Activated CD4-positive, CD25-positive, alpha-beta regulatory T cell treated with anti-CD3 and anti-CD28 coated beads, Interleukin-2, amount 50 U/mL, for 16 hours (primary cell): ENCODE measurements at places on chromosomes 12 and 14.

DNA sequence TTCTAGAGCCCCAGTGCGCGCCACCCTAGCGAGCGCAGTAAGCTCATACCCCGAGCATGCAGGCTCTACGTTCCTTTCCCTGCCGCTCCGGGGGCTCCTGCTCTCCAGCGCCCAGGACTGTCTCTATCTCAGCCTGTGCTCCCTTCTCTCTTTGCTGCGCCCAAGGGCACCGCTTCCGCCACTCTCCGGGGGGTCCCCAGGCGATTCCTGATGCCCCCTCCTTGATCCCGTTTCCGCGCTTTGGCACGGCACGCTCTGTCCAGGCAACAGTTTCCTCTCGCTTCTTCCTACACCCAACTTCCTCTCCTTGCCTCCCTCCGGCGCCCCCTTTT lies 791 bp downstream of the TMEM233 start:
- DNase-seq: no peak

GRCh38 chr12:124694846-124695497 lies 127.6 kb upstream of the NCOR2 start:
- no peak for DNase-seq

DNA sequence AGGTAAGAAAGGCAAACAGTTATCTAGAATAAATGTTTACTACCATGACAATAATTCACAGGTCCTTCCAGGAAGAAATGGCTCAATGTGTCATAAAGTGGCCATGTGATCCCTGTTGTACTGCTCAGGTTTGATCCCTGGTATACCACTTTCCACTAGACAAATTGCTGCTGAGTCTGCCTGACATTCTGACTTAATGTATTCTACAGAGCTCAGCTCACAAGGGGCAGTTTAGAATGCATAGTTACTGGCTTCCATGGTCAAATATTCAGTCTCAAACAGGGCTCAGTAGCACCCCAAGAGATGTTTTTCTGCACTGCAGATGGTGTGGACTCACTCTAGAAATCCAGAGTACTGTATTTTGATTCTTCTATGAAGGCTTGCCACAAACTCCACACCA lies 21.8 kb downstream of the TSHR start:
- DNase-seq: no peak

DNA sequence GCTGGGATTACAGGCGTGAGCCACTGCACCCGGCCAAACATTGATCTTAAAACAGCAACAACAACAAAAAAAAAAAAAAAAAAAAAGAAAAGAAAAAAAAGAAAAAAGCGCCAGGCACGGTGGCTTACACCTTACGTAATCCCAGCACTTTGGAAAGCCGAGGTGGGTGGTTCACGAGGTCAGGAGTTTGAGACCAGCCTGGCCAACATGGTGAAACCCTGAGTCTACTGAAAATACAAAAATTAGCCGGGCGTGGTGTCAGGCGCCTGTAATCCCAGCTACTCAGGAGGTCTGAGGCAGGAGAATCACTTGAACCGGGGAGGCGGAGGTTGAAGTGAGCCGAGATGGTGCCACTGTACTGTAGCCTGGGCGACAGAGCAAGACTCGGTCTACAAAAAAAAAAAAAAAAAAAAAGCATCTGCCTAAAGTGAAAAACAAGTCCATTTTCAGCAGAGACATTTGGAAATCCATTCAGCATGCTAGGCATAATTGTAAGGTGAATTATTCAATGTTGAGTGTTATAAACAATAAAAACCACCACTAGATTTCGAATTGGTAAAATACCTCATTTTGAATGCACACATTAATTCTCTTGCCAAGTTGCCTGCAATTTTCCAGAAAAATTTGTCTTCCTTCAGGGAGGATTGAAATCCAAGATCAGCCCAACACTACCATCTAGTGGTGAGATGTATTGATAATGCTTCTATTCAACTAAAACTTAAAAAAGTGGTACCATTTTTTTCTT lies 8.0 kb upstream of the CERS5 start:
- no peak for DNase-seq

- DNase-seq: no peak
Measured at GRCh38 chr12:27622436-27623195, 73.6 kb upstream of the REP15 start.

GRCh38 chr14:76937181-76938091 lies 91.1 kb downstream of the IRF2BPL start:
- no peak for DNase-seq

DNA sequence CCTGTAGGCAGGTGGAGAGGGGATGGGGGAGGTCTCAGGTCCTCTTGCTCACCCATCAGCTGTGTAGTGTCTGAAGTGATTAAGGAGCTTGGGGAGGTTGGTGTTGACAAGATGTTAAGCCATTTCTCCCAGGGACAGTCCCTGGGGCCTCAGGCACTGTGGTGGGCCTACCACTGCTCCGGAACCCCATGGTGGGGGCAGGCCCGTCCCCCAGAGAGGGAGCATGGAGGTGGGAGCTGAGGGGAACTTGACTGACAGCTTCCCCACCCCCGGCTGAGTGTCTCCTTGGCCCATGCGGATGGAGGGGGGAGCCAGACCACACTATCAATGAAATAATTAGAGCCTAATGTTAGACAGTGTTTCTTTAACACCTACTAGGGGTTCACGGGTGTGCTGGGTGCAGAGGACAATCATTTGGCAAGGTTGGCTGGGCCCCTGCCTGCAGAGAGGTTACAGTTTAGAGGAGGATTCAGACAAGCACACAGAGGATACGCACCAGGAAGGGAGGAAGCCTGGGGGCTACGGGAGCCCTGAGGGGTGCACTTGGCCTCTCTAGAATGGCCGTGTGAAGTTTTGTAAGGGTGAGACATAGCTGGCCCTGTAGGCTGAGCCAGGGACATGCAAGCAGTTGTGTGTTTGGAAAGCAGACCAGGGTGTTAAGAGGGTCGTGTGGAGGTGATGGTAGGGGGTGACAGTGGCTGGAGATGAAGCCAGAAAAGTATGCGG lies 19.3 kb upstream of the KRT80 start:
- DNase-seq: no peak

- no peak for DNase-seq
Measured at GRCh38 chr14:81478446-81478845, 55.2 kb downstream of the SEL1L start.

GRCh38 chr14:90851327-90852036 lies 35.3 kb upstream of the TTC7B start:
- DNase-seq: no peak

- DNase-seq: no peak
Measured at GRCh38 chr12:52578469-52578868, 4.8 kb upstream of the KRT74 start.

DNA sequence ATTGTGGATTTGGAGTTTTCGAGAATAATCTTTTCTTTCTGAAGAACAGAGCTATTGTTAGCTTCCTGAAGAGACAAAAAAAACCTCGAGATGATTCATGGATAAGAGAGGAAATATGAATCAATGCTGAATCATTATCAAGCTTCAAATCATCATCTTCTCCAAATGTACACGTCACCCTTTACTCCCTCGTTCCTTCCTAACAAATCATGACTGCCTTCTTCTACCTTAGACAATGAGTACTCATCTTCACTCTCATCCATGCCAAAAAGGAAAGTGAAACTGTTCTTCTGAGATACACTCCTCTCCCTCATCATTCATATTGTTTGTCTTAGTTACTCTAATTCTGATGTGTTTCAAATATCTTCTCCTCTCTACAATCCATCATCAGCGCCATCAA lies 1115.8 kb upstream of the ATXN7L3B start:
- no peak for DNase-seq

GRCh38 chr14:72845683-72846082 lies 48.2 kb downstream of the DPF3 start:
- no peak for DNase-seq

DNA sequence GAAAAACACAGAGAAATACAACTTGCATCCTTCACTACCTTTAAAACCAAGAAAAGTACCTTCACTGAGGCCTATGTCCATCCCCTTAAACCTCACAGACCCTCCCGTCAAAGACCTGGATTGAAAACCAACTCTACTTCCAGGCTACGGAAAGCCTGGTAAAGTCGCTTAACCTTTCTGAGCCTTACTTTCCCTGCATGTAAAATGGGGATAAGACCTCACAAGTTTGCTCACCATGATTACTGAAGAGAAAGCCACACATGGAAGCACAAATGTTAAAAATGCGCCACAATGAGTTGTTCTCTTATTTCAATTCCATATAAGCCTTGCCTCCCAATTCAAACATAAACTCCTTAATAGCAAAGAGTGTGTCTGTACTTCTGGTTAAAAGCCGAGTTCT lies 8.4 kb downstream of the ACTN1 start:
- DNase-seq: no peak

GRCh38 chr14:33386781-33387180 lies 448.1 kb downstream of the NPAS3 start:
- no peak for DNase-seq

- no peak for DNase-seq
Measured at GRCh38 chr12:26631846-26632245, 201.1 kb downstream of the ITPR2 start.

GRCh38 chr14:104979758-104980610 lies 1.8 kb upstream of the AHNAK2 start:
- no peak for DNase-seq

DNA sequence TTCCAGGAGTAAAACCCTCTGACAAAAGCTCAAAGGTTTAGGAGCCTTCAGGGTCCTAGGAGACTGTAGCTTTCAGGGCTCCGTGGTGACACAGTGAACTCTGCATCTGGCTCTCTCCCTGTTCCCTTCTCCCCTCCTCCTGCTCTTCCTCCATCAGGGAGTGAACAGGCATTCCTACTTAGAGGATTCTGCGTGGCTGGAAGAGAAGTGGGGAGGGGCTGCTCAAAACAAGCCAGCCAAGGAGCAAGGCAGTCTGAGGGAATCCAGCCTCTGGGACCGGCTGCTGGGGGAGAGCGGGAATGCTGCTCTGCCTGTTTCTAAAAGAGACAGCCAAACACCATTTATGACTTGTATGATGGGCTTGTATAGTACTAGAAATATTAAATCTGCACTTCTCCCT lies 49.5 kb downstream of the RBMS2 start:
- no peak for DNase-seq

DNA sequence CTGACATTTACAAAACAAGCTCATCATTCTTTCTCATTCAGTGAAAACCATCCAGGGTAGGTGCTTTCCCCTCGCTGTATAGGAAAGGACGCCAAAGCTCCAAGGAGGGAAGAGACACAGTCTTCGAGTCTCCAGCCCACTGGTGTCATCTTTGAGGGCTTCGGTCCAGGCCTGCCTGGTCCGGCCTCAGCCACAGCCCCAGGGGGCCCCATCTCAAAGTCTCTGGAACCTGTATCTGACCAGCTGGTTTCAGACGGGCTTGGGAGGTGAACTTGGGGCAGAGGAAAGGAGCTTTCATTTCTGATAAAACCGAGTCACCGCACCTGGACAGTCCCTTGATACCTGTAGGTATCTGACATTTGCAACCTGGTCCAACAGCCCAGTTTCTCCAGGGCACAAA lies 229.5 kb upstream of the RTL1 start:
- no peak for DNase-seq

- DNase-seq: no peak
Measured at GRCh38 chr14:104685216-104685997, 4.0 kb upstream of the INF2 start.

DNA sequence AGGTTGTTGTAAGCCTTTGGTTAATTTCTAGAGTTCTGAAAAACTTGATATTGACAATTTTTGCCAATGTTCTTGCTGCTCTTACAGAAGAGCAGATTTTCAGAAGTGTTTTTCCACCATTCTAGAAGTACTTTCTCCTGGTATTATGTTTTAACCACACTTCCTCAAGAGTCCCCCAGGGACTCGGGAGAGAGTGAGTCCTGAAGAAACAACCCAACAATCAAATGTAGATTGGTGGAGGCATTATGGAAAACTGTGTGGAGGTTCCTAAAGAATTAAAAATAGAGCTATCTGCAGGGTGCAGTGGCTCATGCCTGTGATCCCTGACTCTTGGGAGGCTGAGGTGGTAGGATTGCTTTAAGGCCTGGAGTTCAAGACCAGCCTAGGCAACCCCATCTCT lies 26.7 kb downstream of the OR10P1 start:
- DNase-seq: no peak

- DNase-seq: no peak
Measured at GRCh38 chr12:103583008-103583407, 4.1 kb upstream of the STAB2 start.

GRCh38 chr12:31835276-31835882 lies 106.6 kb upstream of the AMN1 start:
- DNase-seq: no peak

DNA sequence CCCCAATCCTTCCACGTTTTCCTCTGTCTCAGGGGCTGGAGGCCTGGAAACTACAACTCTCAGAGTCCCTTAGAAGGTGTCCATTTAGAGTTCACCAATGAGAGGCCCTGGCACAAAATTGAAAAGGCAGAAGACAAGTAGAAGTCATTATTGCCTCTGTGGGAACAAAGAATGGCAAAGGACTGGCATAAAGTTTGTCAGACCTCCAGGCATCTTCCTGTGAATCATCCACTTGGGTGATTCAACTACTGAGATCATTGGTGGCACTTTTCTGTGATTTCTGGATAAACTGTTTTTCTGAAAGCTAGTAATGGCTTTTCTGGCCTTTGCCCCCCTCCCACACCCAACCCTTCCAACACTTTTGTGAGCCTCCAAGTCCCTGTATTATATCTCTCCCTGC lies 42.6 kb upstream of the C12orf42 start:
- DNase-seq: no peak

DNA sequence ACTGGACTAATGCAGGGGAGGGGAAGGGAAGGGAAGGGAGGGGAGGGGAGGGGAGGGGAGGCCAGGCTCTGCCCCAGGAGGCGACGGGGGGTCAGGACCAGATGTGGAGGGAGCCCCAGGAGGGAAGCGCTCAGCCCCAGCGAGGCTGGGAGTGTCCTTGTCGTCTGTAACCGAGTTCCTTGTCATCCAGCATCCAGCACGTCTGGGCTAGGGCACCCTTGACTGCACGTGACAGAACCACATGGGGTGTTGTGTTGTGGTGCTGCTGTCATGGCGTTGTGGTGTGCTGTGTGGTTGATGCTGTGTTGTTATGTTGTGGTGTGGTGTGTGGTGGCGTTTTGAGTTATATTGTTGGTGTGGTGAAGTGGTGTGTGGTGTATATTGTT lies 28.4 kb upstream of the SFSWAP start:
- no peak for DNase-seq

DNA sequence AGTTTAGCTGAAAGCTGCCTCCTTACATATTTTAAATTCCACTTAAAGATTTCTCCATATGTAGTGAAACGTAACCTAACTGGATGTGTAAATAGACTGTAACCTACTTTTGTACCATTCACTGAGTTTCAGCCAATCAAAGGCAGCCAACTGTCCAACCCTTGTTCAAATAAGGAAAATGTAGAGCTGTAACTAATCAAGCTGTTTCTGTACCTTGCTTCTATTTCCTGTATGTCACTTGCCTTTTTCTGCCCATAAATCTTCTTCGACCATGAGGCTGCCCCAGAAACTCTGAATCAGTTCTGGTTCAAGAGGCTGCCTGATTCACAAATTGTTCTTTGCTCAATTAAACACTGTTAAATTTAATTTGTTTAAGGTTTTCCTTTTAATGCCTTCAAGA lies 6.3 kb downstream of the SLC7A8 start:
- DNase-seq: no peak

- DNase-seq: no peak
Measured at GRCh38 chr12:122870867-122871664, 24.9 kb downstream of the VPS37B start.
